ENCODE measurements at places on chromosomes 5 and 9. TPM values are rescaled to one million over a fixed set of nuclear protein-coding genes. Genes with fewer than 3 reads are reported as not detected.

DNA sequence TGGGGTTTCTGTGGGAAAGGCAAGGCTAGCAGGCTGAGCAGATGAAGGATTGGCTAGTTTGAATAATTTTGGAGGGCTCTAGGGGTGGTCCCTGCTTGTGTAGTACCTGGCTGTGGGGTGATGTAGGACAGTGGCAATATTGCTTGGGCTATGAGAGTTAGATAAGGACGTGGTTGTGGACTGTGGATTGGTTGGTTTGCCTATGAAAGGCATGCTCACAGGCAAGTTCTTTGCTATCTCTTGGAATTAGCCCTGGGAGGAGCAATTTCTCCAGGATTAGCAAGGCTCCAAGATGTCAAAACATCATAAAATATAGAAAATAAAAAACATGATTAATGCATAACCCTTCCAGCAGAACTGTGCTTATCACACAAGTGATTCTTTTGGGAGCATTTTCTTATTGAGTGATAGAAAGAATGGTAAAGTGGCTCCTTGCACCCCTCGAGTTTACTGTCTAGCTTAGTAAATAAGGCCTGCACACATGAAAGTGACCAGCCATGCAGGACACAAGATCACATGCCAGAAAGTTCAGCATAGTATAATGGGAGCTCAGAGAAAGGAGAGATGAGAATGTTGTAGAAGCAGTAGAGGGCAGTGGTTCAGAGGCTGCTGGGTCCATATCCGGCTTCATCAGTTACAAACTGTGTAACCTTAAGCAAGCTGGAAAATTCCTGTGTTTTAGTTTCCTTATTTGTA, 13.8 kb downstream of the AOPEP start:
- no peaks in the 10 kb centered on the region for H3K27me3 ChIP-seq
- peaks cover 12% of the 10 kb centered on the region for H3K4me1 ChIP-seq
- no peak overlapping the region for H3K4me3 ChIP-seq
- H3K36me3 ChIP-seq: peaks cover 7% of the 10 kb centered on the region
- DNase-seq: no peak
- H3K27ac ChIP-seq: no peak overlapping the region

DNA sequence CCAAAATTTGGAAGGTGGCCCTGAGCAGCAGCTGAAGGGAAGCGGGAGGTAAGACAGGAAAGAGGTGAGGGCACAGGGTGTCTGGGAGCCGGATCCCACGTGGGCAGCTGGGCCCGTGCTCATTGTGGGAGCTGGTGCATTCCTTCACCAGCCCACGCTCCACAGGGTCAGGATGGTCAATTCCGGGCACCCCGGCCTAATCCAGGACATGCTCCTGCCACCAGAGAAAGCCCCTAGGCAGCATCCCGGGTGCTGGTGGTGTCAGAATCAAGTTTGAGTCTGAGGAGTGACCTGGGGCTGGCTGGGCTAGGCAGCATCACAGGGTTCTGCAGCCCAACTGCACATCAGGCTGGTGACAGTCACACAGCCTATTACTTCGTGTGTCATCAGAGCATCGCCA, 7.1 kb upstream of the PDCD6 start:
- H3K27me3 ChIP-seq: no peaks in the 10 kb centered on the region
- peak overlapping the region; percentile 56 for H3K4me3 ChIP-seq
- peak overlapping the region; percentile 97 for H3K27ac ChIP-seq
- H3K36me3 ChIP-seq: peaks cover 10% of the 10 kb centered on the region
- DNase-seq: no peak
- H3K4me1 ChIP-seq: peaks cover 53% of the 10 kb centered on the region

GRCh38 chr5:460273-460625, 17.3 kb downstream of the EXOC3 start:
- no peak overlapping the region for H3K27ac ChIP-seq
- H3K4me1 ChIP-seq: peaks cover 11% of the 10 kb centered on the region
- DNase-seq: no peak
- H3K36me3 ChIP-seq: peaks cover 53% of the 10 kb centered on the region

The HSPB3 gene
- total RNA-seq: not detected

GRCh38 chr5:59193616-59194319, 610.9 kb downstream of the RAB3C start:
- no peaks in the 10 kb centered on the region for H3K27me3 ChIP-seq
- H3K4me1 ChIP-seq: peaks cover 18% of the 10 kb centered on the region
- H3K27ac ChIP-seq: no peak overlapping the region
- no peak for DNase-seq
- H3K36me3 ChIP-seq: peaks cover 4% of the 10 kb centered on the region

The PCDHA4 gene
- 12.8 TPM for total RNA-seq

DNA sequence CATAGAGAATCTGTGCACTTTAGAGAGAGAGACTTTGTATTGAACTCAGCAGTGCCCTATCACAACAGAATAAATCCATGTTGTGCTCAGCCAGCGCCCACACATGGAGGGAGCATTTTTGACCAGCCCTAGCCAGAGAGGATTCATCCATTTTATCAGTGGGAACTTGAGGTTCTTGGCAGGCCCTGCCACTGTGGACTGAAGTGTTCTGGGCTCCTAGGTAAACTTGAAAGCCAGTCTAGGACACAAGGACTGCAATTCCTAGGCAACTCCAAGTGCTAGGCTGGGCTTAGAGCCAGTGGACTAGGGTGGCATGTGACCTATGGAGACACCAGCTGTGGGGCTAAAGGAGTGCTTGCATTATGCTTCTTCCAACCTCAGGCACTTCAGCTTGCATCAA, 523.5 kb downstream of the CDH12 start:
- H3K27ac ChIP-seq: no peak overlapping the region
- H3K36me3 ChIP-seq: no peaks in the 10 kb centered on the region

GRCh38 chr5:134736173-134736812, 2.1 kb upstream of the CAMLG start:
- H3K36me3 ChIP-seq: peaks cover 4% of the 10 kb centered on the region
- H3K27ac ChIP-seq: no peak overlapping the region
- H3K4me3 ChIP-seq: no peak overlapping the region
- DNase-seq: no peak
- H3K27me3 ChIP-seq: no peaks in the 10 kb centered on the region

The COX7C gene
- 423 TPM for total RNA-seq

- H3K4me3 ChIP-seq: no peak overlapping the region
- peak overlapping the region; percentile 48 for H3K27ac ChIP-seq
- H3K36me3 ChIP-seq: no peaks in the 10 kb centered on the region
- H3K4me1 ChIP-seq: peaks cover 36% of the 10 kb centered on the region
- peaks cover 6% of the 10 kb centered on the region for H3K27me3 ChIP-seq
Measured at GRCh38 chr9:133714606-133715294, 23.4 kb downstream of the SARDH start.

The HSD17B3 gene
- total RNA-seq: not detected

The FBP1 gene
- not detected for total RNA-seq

Measured in osteocyte (in vitro differentiated cells).